Fibroblast of skin of scalp (primary cell): ENCODE measurements at places on chromosomes 3 and 15.

DNA sequence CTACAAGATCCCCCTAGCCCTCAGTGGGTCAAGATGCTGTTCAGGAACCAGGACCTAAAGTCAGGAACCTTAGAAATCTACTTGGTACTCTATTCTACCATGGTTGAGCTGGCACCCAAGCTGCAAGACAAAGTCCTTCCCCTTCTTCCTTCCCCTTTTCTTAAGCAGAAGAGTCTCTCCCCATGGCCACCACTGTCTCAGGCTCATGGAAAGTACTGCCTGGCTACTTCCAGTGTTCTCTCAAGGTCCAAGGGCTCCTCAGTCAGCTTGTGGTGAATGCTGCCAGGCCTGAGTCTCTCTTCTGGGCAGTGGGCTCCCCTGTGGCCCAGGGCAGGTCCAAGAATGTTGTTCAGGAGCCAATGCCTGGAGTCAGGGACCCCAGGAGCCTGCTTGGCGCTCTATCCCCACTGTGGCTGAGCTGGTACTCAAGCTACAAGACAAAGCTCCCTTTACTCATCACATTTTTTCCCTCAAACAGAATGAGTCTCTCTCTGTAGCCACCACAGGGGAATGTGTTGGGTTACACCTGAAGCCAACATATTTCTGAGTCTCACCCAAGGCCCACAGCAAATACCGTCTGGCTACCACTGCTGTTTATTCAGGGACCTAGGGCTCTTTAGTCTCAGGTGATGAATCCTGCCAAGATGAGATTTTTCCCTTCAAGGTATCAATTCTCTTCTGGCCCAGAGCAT is 18.1 kb upstream of the SLC27A2 start:
- DNase-seq = no peak

DNA sequence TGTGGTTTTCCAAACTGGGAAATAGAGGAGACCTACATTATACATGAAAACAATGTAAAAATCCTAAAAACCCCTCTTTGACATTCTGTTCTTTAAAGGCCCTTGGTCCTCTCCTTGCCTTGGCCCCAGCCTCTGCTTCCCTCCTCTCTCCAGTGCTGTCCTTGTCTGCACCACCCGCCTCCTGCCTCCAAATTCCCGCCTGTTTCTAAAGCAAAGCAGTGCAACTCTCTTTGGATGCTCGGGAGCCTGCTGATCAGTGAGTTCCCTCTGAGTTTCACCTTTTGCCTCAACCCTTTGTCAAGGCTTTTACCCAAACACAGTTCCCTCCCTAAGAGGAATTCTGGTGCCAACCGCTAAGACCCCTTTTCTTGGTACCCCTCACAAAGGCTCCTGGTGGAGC is 8.0 kb downstream of the ANKDD1A start:
- DNase-seq = no peak

DNA sequence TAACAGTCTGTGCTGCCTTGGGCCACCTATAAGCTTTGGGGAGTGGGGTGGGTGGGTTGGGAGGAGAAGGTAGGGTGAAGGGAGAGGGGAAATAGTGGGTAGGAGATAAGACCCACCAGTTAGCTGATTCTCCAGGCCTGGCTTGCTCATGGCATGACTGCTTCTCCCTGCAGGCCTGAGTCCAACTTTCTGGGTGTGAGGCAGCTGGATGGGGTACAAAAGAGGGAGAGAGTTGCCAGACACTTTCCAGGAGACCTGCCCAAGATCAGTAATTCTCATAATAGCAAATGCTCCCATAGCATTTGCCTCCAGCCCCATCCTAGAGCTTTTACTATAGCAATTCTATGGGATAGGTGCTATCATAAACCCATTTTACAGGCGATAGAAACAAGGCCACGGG is 7.7 kb downstream of the CGNL1 start:
- DNase-seq = no peak

DNA sequence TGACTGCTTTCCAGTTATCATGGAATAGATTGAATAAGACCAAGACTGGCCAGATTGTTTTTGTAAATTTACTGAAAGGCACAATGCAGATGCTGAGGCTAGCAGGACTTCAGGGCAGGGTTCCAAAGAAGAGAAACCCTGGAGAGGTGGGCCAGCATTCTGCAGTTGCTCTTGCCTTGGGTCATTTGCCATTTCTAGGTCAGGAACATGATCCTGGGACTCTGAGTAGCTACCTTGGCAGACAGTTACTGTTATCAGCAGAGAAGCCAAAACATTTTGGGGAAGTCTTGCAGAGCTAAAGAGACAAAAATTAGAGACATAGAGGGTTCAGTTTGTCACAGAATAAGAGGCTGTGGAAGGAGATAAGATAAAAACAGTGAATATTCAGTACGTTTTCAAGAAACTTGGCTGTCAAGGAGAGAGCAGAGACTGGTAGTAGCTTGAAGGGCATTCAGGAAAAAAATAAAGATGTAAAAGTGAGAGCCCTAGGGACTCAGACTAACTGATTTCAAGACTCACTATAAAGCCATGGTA is 46.8 kb upstream of the MYRIP start:
- no peak for DNase-seq

GRCh38 chr15:93241696-93242585 is 152.9 kb upstream of the RGMA start:
- DNase-seq = no peak

DNA sequence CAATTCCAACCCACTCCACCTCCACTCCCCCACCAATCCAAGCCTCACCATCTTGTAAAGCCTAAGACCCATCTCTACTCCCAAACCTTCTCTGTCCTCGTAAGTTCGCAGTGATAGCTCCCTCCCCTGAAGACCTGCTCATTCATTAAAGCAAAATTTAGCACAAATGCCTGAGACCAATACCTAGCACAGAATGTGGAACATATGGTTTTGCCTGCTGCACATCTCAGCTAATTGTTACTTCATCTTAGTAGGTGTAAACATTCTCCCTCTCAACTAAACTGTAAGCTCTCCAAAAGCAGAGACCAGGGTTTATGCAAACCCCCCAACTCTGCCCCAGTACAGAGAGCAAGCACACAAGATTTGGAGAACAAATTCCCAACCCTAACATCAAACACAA is 20.5 kb downstream of the DCLK3 start:
- DNase-seq = no peak
